ENCODE measurements at places on chromosomes 4 and X.

DNA sequence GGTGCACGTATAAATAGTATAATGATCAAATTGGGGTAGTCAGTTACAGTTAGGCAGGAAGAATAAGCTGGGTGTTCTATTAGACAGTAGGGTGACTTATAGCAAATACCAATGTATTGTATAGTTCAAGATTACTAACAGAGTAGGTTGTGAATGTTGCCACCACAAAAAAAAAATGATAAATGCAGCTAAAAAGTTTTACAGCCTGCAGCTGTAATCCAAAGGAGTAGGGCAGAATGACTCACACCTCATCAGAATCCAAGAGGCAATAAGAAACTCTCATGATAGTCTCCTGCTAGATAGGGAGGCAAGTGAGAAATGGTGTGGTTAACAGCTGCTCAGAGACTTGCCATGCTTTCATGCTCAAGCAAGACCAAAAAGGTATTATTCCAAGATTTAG, 19.6 kb upstream of the TCEAL4 start:
- DNase-seq = no peak

DNA sequence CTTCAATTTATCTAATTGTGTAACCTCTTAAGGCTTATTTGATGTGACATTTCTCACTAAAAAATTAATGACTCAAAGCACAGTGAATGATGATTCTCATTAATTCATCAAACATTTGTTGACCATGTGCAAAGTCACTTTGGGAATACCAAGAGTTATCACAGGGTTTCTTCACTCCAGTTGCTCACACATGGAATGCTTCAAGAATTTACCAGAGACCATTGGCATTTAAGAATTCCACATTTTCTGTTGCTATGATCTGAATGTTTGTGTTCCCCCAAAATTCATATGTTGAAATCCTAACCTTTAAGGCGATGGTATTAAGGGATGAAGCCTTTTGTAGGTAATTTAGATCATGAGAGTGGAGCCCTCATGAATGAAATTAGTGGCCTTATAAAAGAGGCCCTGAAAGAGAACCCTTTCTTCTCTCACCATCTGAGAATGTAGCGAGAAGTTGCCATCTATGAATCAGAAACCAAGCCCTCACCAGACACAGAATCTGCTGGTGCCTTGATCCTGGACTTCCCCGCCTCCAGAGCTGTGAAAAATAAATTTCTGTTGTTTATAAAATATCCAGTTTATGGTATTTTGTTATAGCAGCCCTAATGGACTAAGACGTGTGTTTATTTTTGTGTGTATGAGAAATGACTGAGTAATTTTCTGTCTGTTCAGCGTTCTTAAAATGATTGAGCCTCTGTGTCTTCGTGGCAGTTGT, 16.4 kb upstream of the SRPX start:
- no peak for DNase-seq

DNA sequence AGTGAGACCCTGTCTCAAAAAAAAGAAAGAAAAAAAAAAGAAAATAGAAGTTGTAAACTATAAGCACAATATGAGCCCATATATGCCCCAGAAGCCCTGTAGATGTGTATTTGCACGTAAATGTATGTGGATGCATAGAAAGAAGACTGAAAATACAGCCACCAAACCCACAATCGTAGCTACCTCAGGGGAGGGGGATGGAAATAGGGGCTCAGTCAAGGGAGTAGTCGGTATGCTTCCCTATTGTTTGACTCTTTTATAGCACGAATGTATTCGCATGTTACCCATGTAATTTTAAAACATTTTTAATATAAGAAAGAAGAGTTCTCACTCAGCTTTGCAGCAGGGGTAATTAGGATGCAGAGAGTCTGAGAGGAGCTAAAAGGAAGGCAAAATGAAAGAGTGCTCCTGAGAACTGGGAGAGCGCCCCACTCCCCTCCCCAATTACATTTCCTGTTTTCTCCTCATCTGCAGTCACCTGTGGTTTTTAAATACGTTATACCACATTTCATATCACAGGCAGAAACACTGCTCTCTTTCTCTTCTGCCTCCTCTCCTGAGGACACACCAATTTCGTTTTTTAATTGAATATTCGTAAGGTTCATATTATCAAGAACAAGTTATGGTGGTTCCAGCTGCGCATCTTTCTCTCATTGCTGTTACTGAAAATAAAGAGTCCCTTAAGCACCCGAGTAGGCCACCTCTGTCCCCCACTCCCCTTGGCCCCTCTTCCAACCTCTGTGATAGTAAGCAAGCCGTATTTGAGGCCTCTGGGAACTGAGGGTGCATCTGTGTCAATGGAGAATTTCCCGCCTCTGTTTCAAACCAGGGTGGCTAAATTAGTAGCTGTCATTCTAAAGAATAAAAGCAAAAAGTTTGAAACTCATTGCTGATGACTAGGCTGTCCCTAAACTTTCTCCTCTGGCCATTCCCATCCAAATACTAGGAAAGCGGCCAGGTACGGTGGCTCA, 10.7 kb downstream of the SEPTIN6 start:
- no peak for DNase-seq

- no peak for DNase-seq
These were observed 438.1 kb upstream of the AR start for GRCh38 chrX:67105758-67106116.

DNA sequence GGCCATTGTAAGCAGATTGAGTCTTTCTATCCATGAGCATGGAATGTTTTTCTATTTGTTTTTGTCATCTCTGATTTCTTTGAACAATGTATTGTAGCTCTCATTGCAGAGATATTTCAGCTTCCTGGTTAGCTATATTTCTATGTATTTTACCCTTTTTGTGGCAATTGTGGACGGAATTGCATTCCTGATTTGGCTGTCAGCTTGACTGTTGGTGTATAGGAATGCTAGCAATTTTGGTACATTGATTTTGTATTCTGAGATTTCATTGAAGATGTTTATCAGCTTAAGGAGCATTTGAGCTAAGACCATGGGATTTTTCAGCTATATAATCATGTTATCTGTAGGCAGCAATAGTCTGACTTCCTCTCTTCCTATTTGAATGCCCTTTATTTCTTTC, 154.6 kb downstream of the GUCY2F start:
- no peak for DNase-seq

DNA sequence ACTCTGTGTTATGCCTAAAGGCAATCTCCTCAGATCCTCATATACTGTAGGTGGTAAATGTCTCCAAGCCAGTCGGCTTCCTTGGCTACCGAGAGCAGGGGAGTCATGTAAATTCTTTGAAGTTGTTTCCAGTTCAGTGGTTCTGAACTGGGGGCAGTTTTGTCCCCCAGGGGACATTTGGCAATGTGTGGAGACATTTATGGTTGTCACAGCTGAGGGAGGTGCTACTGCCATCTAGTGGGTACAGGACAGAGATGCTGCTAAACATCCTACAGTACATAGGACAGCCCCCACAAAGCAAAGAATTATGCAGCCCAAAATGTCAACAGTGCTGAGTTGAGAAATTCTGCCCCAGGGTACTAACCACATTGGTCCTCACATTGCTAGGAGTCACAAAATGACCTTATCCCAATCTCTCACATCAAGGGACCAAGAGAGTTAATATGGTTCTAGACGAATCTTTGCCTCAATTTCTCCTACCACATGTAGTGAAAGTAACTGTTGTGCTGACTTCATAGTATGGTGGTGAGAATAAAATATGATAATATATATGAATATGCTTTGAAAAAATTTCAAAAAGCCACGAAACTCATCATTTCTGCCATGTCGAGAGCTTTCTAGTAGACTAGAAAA, 104.4 kb upstream of the ARHGAP24 start:
- DNase-seq = peak; percentile 23

- no peak for DNase-seq
These were observed 9.7 kb upstream of the RHOXF1 start for GRCh38 chrX:120125444-120125843.

GRCh38 chr4:147526272-147526654, 45.4 kb downstream of the EDNRA start:
- peak; percentile 25 for DNase-seq

Data from iPS-NIHi11 (cell line).